Osteocyte (in vitro differentiated cells): ENCODE measurements at places on chromosomes 7 and 10. TPM values are rescaled to one million over a fixed set of nuclear protein-coding genes. Genes with fewer than 3 reads are reported as not detected.
A peak's percentile ranks its signal among the peaks of the same experiment; 100 is the strongest.

The LRRD1 gene
- 0.39 TPM in 1 of 2 replicates, not detected in the other for total RNA-seq

The MAT1A gene
- total RNA-seq: not detected in 2 replicates

The CALCR gene
- total RNA-seq: not detected in 2 replicates

The RARRES2 gene
- not detected in 2 replicates for total RNA-seq

The CACNA2D1 gene
- total RNA-seq: 24.3 and 25.2 TPM in 2 replicates

The NRCAM gene
- 78.3 and 81.8 TPM in 2 replicates for total RNA-seq

The CYREN gene
- total RNA-seq: 38.6 and 39.1 TPM in 2 replicates

DNA sequence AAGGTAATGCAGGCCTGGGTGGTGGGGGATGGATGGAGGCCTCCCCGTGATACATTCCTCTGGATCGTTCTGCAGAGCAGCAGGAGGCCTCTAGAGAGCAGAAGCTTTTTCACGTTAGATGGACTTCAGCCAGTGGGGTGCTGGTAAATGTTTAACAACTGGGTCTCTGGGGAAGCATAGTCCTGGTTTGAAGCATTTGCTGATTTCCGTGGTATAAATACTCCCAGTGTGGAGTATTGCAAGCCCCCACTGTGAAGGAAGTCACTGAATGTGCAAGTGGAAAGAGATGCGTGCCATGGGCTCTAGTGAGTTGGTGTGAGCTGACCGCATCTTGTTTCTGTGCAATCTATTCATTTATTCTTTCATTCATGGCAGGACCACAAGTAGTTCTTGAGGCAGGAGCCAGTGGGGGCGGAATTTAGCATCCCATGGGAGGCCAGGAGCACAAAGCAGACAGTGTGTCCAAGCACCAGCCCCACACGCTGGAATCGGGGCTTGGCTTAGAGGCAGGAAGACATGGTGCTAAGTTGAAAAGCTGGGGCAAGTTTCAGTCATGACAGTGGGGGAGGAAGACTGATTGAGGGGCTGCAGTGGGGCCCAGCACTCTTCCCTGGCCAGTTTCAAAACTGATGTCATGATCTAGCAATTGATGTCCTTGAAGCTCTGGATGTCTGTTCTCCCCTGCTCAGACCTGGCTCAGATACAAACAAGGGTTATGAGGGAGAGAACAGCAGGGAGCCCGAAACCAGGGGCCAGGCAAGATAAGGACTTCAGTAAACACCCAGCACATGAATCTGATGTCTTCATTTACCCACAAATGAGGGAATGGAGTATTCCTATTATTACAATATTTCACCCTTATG is 280.9 kb upstream of the LYZL1 start:
- DNase-seq: no peak

- DNase-seq: no peak
Observed at GRCh38 chr7:116113310-116113709, 82.7 kb upstream of the TFEC start.

DNA sequence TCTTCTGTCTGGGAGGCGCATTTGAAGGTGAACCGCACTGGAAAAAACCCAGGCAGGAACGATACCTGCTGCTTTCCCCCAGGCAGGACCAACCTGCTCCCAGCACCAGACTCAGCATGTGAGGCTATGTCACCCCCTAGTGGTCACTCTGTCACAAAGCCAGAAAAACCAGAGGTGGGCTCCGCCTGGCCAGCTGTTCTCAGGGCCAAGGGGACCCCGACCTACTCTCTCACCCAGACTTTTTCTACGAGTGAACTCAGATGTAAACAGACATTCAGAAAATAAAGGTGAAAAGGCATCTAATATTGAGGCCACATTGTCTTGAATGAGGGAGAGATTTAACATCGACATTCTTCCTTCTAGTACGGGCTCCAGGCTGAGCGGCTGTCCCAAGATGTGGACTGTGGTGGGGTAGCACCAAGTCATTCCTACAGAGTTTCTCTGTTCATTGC is 117.3 kb downstream of the PRKAG2 start:
- DNase-seq: no peak

DNA sequence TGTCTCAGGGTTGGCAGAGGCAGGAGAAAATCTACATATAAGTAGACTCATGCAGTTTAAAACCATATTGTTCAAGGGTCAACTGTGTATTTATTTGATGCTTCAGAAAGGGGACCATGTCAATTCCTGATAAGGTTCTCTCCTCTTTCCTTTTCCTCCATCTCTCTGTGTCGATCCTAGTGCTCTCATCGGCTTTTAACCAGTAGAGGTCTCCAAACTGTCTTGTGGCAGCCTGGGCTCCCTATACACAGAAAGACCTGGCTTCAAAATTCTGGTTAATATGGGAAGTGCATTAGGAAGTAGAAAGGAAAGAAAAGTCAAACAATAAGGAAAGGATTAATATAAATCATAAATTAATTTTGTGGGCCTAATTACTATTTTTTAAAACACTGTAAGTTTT is 304.4 kb upstream of the C7orf33 start:
- no peak for DNase-seq

- no peak for DNase-seq
Observed at GRCh38 chr10:100509241-100509840, 10.3 kb downstream of the SEC31B start.

- DNase-seq: no peak
Observed at GRCh38 chr7:73628504-73628903, 4.2 kb upstream of the MLXIPL start.

GRCh38 chr7:57216340-57216739 is 84.1 kb upstream of the ZNF479 start:
- no peak for DNase-seq

DNA sequence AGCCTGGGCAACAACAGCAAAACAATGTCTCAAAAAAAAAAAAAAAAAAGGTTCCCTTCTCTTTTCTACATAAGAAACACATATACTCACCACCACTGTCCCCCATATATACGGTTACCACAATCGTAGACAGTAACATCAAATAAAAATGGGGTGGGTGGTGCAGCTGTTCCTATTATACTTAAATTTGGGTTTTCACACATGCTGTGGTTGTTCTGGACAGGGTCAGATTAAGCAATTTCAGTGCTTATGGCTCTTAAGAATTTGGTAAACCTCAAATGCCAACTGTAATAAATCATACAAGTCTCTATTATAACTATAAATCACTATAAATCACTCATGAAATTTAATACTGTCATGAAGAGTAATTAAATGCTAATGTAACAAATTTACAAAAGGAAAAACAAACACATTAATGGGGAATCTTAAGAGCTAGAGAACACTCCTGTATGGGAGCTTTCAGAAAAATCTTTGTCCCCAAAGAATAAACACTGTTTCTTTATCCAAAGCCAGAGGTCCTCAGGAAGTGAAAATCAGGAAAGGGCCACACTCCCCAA is 143.6 kb downstream of the GLI3 start:
- DNase-seq: no peak

DNA sequence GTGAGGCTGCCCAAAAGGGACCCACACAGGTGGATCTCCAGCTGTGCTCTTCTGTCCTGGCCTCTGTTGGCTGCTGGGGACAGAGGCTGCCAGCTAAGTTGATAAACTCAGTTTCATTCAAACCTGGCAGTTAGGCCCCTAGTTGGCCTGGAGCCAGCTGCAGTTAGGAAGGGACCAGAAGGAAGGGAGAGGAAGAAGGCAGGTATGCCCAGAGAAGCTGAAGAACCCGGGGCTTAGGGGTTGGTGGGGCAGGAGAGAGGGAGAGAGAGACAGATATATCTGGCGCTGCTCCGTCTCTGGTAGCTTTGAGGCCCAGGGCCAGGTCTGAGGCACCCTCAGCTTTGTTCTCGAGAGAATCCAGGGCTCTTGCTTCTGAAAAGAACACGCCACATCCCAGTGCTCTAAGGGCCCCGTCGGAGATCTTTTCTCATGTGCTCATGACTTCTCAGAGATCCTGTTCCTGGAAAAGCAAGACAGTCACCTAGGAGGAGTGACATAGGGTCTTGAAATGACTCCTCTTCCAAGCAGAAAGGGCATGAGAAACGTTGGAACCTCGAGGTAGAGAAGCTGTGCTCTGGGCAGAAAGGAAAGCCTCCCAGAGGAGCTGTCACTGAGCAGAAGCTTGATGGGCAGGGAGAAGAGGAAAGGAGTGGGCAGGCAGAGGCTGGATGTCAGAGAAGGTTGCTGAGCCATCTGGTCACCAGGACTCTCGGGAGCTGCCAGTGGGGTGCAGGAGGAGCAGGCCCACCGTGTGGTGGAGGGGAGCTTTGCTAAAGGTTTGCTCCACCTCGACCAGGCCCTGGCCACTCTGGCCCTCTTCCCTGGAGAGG is 153.6 kb downstream of the ARHGAP21 start:
- DNase-seq: no peak

DNA sequence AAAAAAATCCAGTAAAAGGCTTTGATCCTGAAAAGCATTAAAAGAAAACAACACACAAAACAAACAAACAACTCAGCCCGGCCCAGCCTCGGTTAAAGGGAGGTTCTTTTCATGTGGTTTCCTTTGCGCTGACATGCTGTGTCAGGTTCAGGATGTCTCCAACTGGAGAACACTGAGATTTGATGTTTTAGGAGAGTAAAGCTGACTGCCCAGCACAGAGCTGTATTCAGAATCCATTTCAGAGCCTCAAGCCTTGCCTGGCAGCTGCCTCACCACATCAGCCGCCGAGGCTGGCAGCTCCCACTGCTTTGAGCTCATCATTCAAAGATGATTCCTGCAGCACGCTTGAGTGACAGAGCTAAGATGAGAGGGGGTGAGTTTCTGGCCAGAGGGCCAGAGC is 205.8 kb upstream of the LYZL1 start:
- no peak for DNase-seq

GRCh38 chr7:27248911-27249723 is 6.5 kb downstream of the EVX1 start:
- DNase-seq: no peak

- DNase-seq: peak; percentile 89
Observed at GRCh38 chr10:69451209-69451783, at the start of gene TSPAN15. Gene TSPAN15 (plus strand): TSS chr10:69451465. CDS start chr10:69451595, 130 bp downstream.

DNA sequence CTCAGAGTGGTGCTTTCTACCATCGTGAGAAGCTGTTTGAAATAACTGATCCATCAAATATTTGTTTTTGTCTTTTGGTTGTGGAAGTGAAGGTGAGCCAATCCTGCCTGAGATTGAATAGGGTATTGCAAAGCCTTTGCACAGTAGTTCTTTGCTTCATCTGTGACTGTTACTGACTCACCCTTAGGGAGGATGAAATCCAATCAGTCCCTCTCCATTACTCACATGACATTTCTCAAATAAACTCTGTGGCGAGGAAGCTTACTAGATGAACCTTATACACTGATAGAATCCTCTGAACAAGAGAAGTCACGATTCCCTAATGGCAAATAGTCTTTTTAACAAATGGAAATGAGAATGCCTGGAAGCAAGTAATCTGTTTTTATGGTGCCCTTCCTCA is 31.9 kb downstream of the HEPACAM2 start:
- no peak for DNase-seq

GRCh38 chr7:135308583-135309327 is 75.1 kb downstream of the STRA8 start:
- DNase-seq: no peak

- DNase-seq: no peak
Observed at GRCh38 chr7:1229202-1229947, 3.3 kb upstream of the UNCX start.

DNA sequence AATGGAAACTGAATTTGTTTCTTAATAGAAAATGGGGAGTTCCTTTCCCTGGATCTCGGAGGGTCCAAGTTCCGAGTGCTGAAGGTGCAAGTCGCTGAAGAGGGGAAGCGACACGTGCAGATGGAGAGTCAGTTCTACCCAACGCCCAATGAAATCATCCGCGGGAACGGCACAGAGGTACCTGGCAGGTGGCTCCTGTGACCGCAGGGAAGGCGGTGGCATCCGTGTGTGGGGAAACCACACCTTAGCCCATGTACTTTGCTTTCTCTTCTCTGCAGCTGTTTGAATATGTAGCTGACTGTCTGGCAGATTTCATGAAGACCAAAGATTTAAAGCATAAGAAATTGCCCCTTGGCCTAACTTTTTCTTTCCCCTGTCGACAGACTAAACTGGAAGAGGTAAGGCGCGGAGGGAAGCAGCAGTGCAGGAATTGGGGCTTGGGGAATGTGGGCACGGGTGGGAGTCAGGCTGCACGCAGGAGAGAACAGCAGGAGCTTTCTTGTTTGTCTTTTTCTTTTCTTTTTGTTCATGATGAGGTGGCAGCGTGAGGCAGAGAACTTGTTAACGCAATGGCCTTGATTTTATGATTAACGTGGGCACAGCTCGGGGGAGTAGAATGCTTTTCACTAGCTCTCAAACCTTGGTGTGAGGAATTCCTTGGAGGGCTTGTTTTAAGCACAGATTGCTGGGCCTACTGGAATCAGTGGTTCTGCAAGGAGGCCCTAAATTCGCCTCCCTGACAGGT is 12.8 kb downstream of the HKDC1 start:
- no peak for DNase-seq

DNA sequence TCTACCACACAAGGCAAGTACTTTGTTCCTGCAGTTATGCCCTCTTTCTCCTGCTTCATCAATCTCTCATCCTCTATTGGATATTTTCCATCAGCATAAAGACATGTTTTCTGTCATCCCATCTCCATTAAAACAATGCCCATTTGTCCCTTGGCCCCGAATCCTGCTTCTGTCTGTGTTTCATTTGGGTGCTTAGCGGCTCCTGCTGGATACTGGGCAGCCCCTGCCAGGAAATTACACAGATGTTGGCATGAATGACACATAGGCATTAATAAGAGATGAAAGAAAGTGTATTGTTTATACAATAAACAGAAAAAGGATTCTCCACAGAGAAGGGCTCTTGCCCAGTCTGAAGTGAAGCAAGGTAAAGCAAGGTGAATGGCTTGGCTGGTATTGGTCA is 765.3 kb downstream of the REEP3 start:
- no peak for DNase-seq
